ENCODE measurements at places on chromosomes 3 and 15.

GRCh38 chr3:5270666-5271371, 83.3 kb downstream of the EDEM1 start:
- no peak for DNase-seq

- DNase-seq: no peak
Observed at GRCh38 chr3:29668728-29669127, 387.9 kb downstream of the RBMS3 start.

GRCh38 chr15:71328453-71328852, 213.2 kb downstream of the THSD4 start:
- DNase-seq: no peak

GRCh38 chr3:48762816-48763215, 45.8 kb upstream of the IP6K2 start:
- DNase-seq: no peak

- DNase-seq: no peak
Observed at GRCh38 chr3:193826159-193826795, 233.3 kb downstream of the OPA1 start.

DNA sequence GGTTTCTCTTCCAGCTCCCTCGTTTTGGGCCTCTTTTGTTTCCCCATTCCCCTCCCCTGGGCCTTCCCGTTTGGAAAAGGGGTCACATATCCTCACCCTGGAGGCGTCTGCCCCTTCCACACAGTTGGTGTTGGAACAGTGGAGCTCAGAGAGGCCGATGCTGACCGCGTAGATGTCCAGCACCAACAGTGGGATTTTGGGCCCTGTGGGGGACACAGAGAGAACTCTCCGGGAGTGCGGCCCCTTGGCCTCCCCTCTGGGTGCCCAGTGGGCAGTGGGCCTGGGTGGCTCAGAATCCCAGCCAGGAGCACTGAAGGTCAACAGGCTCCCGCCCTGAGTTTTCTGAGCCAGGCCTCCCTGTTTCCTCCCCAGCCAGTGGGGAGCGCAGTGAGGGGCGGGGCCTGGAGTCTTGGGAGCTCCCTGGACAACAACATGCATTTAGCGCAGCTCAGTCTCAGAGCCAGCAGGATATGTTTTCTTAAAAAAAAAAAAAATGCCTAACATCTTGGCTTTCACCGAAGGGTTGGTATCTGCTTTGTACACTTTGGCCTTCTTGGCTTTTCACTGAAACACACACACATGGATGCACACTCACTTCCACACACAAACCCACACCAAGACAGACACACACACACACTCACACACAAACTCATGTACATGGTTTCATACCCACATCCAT, 670 bp upstream of the ISLR start:
- no peak for DNase-seq

- DNase-seq: no peak
Observed at GRCh38 chr3:13134879-13135206, 61.6 kb upstream of the IQSEC1 start.

GRCh38 chr3:167115331-167115934, 264.7 kb downstream of the ZBBX start:
- no peak for DNase-seq

GRCh38 chr15:86773736-86774135, 694.1 kb downstream of the AGBL1 start:
- no peak for DNase-seq

- DNase-seq: no peak
Observed at GRCh38 chr15:49628379-49628778, 7.5 kb downstream of the DTWD1 start.

- DNase-seq: no peak
Observed at GRCh38 chr3:101677436-101678286, 729 bp upstream of the ZBTB11 start.

GRCh38 chr3:45120359-45121158, 25.6 kb downstream of the CDCP1 start:
- no peak for DNase-seq

GRCh38 chr3:13843351-13843750, 36.5 kb downstream of the WNT7A start:
- no peak for DNase-seq

- no peak for DNase-seq
Observed at GRCh38 chr15:59260090-59260489, 53.4 kb downstream of the LDHAL6B start.

DNA sequence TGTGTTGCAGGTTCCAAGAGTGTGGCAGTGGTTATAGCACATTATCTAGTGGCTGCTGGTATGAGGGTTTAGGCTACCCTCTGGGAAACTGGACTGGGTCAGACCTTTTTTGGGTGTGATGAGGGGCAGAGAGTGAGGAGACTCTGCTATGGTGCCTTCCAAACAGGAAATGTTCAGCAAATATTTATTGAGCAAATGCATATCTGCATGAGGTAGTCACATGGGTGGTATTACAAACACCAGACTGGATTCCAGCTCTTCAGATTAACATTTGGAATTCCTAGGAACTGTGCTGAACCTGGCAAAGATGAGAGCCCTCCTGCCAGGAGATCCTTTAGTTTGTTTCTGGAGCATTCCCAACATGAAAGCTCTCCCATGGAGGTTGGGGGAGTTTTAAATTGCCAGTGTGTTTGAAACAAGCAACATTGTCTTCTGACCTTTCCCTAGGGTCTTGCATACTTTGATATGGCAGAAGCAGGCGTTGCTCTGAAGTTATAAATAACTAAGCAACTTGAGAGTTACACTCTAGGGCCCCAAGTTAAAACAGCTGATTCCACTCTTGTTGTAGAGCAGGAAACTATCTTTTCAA, 341.2 kb upstream of the C2CD4B start:
- DNase-seq: no peak

GRCh38 chr3:123695731-123696640, 111.1 kb upstream of the HACD2 start:
- DNase-seq: no peak

- DNase-seq: no peak
Observed at GRCh38 chr3:99128725-99129505, 227.4 kb upstream of the DCBLD2 start.

GRCh38 chr15:80176443-80176842, 23.6 kb downstream of the FAH start:
- DNase-seq: no peak

DNA sequence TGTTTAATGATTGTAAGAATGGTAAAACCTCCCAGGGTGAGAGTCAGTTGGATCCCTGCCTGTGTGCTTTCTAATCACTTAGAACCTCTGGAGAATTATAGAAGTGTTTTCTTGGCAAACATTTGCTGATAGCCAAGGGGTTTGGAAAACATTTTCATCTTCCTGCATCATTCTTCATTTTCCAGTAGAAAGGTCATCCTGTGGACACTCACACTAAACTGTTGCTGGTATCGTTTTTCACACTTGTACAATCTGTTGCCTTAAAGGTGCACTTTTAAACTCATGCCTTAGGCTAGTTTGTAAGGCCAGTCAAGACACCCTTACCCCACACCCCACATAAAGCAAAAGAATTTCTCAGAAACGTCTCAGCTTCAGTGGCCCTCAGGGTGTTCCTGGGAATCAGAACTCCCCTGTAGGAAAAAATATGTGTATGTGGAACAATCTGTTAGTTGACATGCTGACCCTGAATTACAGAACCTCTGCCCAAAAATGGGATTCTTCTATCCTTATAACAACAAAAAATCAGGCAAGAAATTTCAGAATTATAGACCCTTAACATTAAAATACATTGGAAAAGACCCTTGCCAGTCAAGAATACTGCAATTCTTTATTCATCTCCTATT, 5.8 kb upstream of the PLD1 start:
- no peak for DNase-seq

GRCh38 chr3:18445401-18446148, 20.4 kb upstream of the SATB1 start:
- peak; percentile 71 for DNase-seq

- DNase-seq: no peak
Observed at GRCh38 chr3:145088917-145089316, 1072.1 kb downstream of the PLOD2 start.

DNA sequence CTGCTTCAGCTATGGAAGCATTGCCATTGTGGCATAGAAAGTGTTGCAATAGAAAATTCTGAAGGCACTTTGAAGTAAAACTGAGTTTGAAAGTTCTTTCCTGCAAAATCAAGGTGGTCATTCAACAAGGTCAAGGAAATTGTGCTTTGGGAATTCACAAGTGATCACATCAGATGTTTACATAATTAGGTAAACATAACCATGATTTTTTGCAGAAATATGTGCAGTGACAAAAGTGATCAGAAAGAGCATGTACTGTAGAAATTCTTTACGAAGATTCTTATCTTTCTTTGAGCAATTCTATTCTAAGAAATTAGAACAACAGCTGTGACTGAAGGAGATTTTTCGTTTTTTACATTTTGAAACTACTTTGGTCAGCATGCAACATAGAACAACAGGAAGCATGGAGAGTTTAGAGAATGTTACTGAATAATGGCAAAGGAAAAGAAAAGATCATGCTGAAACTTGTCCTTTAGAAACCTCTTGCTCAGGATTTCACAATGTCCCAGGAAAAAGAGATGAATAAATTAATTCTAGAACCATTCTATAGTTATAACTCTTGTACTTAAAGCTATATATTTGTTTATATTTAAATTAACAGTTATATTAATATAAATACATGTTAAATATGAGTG, 643.4 kb upstream of the ARPP21 start:
- DNase-seq: no peak

DNA sequence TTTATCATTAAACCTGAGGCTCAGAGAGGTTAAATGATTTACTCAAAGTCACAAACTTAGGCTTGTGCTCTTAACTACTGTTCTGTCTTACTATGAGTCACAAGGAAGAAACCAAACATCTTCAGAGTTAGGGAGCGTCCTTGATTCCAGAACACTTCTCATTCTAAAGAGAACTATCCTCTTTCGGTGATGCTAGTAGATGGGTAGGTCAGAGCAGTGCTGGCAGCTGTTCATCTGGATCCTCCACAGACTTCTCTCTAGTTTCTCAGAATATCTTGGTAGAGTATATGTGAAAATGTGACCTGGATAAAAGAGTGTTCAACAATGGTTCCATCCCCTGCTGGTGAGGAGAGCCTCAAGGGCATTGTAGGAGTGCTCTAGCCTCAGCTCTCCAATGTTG, 3.3 kb downstream of the ARL6IP5 start:
- peak; percentile 42 for DNase-seq

GRCh38 chr3:171353423-171353822, 106.8 kb downstream of the TNIK start:
- DNase-seq: no peak

DNA sequence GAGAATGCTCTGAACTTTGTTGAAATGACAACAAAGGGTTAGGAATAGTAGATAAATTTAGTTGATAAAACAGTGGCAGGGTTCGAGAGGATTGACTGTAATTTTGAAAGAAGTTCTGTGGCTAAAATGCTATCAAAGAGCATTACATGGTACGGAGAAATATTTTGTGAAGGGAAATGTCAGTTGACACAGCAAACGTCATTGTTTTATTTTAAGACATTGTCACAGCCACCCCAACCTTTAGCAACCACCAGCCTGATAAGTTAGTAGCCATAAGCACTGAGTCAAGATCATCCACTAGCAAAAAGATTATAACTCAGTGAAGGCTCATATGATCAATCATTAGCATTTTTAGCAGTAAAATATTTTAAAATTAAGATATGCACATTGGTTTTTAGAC, 8.7 kb upstream of the ST3GAL6 start:
- no peak for DNase-seq

DNA sequence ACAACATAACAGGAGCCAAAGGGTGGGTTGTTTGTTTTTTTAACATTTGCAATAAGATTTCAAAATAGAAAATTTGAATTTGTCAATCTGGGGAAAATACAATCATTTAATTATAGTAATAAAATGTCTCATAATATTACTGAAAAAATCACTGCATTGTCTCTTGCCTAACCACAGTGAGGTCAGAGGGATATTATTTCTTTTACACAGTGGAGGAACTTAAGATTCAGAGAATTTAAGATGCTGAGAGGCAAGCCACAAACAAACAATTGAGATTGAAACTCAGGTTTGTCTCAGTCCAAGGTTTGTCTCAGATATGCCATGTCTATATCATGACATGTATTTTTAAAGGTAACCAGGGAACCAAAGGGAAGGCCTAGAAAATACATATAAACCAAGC, 428.7 kb downstream of the FOXP1 start:
- no peak for DNase-seq

- no peak for DNase-seq
Observed at GRCh38 chr15:40445421-40445922, 4.7 kb downstream of the BAHD1 start.

- DNase-seq: no peak
Observed at GRCh38 chr3:13020159-13020750, 53.0 kb downstream of the IQSEC1 start.

GRCh38 chr3:99808163-99808794, 9.4 kb upstream of the CMSS1 start:
- DNase-seq: peak; percentile 67

- no peak for DNase-seq
Observed at GRCh38 chr15:38091078-38091645, 156.7 kb downstream of the TMCO5A start.

DNA sequence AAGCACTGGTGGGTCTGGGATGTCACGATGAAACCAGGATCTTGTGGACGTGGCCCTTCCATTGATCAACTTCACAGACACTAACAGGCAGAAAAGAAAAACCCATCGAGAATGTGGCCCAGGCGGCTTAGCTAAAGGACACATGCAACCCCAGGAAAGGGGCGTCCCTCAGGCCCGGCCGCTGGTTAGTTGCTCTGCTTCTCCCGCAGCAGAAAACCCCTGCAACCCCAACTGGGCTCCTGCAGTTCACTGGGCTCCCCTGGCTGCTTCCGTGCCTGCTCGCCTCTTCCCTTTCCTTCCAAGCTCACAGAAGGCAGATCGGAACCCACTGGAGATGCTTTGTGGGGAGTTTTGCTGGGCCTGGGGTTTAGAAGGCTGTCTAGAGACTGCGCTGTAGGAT, 1.1 kb downstream of the GASK1A start:
- DNase-seq: no peak

- DNase-seq: no peak
Observed at GRCh38 chr3:13902648-13903238, 22.9 kb upstream of the WNT7A start.

DNA sequence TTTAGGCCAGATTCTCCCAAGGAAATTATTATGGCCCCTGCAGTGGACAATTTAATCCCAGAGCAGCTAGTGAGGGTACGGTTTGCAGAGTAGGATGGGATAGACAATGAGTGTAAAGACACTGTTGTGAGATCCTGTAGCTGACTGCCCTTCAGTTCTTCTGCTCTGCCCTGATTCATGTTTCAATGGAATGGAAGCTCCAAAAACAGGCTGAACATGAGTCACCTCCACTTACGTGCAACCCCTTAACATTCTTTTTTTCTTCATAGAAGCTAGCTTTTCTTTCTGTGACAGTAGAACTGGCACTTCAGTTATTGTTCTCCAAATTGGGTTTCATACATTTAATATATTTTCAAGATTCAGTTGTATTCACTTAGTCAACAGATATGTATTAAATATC, 32.1 kb downstream of the CLDN18 start:
- DNase-seq: no peak

Measured in CD4-positive, alpha-beta T cell treated with Interleukin-2 at 100 ng/mL for 4 hours (primary cell).